ENCODE measurements at places on chromosomes 5 and 9.

DNA sequence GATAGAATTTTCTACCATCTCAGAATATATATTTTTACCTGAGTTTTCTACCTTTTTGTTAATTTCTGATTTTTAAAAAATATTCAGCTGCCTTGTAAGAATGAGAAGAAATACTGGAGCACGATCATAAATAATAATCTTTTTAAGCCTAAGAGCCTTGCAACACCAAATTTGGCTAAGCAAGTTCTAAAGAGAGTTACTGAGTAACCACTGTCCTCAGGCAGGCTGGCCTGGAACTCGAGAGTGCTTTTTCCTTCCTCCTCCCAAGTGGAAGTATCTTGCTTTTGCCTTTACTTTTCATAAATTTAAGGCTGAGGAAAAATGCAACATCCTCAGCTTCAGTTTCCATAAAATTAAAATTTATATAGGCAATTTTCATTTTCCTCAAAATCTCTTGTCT lies 21.0 kb downstream of the GLRX start:
- DNase-seq, result no peak

- no peak for DNase-seq
Measured at GRCh38 chr5:149397530-149397929, 18.4 kb upstream of the IL17B start.

GRCh38 chr5:9069650-9070049 lies 476.2 kb downstream of the SEMA5A start:
- no peak for DNase-seq

- DNase-seq, result no peak
Measured at GRCh38 chr5:140042393-140042642, 781 bp downstream of the NRG2 start.

- no peak for DNase-seq
Measured at GRCh38 chr9:71675857-71676165, 92.5 kb downstream of the CEMIP2 start.

DNA sequence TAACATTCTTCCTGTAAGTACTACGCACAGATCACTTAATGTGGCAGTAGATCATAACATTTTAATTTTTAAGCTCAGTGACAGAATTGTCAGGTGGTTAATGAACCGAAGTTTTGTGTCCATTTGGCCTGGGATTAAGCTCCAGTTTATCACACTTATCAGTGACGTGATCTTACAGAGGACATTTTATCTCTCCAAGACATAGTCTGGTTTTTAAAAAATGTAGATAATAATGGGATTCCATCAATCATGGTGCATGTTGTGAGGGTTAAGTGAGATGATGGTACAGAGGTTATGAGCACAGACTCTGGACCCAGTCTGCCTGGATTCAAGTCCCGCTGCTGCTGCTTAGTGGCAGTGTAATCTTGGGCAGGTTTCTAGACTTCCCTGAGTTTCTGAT lies 66.0 kb upstream of the ZFAND5 start:
- no peak for DNase-seq

- DNase-seq, result no peak
Measured at GRCh38 chr9:88084357-88085183, 53.7 kb downstream of the SPATA31C2 start.

DNA sequence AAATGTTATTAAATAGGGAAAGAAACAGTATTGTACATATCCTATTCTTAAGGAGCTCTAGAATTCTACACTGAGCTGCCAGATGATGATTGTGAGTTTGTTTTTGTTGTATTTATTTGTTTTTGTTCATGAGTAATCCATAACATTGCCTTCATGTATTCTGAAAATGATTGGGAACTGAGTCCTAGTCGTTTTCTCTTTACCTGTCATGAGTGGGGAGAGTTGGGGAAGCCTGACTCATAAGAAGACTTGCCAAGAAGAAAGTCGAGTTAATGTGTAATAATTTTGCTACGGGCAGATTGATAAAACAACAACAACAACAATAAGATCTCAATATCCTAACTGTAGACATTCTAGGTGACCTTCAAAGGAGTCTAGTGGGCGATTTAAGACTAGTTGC lies 103.8 kb downstream of the ANKRD55 start:
- DNase-seq, result no peak

DNA sequence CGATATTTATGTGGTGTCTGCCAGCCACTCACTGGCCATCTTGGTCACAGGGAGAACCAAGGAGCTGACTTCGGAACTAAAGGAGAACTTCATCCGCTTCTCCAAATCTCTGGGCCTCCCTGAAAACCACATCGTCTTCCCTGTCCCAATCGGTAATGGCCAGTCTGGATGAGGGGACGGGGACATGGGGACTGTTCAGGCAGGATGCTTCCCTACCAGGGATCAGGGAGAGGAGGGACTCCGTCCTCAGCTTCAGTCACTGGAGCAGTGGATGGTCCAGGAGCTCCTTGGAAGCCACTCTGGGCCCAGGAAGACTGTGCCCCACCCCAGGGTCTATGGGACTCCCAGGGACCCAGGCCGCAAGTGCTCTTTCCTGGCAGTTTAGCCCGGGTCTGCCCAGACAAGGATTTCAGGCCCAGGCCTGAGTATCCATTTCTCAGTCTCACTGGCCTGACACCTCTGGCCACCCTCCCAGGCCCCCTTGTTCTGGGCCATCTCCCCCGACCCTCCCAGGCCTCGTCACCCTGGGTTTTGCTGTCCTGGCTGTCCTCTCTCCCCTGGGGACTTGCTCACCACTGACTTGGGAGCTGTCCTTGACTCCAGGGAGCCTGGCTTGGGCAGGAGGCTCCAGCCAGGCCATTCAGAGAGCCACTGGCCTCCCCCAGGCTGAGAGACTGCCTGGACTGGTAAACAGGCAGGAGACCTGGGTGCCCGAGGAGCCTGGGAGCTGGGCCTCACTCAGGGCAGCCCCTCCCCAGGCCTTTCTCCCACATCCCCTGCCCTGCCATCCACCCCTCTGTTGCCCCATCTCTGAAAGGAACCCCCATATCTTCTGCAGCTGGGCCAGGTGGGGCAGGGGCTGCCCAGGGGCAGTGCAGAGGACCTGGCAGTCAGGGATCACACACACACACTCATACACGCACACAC lies 3.1 kb downstream of the LCN2 start:
- DNase-seq, result no peak

GRCh38 chr9:6827439-6828145 lies 69.8 kb downstream of the KDM4C start:
- DNase-seq, result no peak

DNA sequence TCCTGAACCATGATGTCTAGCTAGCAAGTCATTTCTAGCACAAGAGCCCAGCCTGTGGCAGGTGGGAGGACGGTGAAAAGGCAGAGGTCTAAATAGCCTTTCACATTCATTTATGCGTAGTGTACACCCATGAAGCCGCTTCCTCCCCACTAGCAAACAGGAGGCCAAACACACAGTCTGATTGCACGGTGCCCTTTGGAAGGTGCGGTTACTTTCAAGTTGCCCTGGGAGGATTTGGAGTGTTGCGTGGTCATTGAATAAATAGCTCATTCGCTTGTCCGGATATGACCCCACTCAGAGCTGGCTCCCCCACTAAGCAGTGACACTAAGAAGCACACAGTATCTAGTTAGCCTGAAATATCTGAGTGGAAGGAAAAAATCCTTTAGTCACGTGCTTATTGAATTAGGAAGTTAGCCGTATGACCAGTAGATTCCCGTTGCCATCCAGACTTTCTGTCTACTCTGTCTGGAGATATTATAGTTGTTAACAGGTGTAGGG lies 664 bp upstream of the ARSB start:
- peak; percentile 68 for DNase-seq

- DNase-seq, result no peak
Measured at GRCh38 chr9:106718936-106719335, 144.0 kb upstream of the ZNF462 start.

GRCh38 chr9:111036429-111036789 lies 1.9 kb downstream of the LPAR1 start:
- no peak for DNase-seq

GRCh38 chr5:186091-187041 lies 4.9 kb upstream of the LRRC14B start:
- DNase-seq, result no peak

DNA sequence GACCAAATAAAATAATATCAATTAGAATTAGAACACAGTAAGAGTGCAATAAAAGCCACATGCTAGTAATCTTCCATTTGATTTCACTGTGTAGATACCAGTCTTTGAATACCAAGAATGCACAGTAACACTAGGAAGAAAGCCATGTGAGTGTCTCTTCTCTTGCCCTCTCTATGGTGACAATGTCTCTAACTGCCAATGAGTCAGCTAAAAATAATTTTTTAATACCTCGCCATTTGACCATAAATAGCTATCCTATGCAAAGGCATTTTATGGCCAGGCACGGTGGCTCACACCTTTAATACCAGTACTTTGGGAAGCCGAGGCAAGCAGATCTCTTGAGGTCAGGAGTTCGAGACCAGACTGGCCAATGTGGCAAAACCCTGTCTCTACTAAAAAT lies 30.6 kb downstream of the EDIL3 start:
- no peak for DNase-seq

DNA sequence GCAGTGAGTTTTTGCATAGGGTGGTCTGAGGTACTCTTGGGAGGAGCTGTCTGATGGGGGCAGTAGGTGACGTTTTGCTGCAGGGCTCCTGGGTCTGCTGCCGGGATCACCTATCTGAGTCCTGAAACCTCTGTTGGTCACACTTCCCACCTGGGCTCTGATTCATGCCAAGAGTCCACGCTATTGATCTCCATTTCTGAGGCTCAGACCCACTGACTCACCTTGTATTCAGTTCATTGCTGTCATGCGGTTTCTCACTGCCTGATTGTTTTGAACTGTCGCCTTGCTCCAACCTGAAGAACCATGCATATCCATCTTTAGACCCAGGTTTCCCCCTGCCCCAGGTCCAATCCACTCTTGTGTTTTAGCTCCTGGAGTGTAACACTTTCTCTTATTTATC lies 101.3 kb downstream of the NPR3 start:
- DNase-seq, result no peak

GRCh38 chr5:175610381-175610780 lies 47.5 kb upstream of the HRH2 start:
- no peak for DNase-seq

- no peak for DNase-seq
Measured at GRCh38 chr5:33423018-33423630, 17.6 kb upstream of the TARS1 start.

GRCh38 chr5:151005187-151005949 lies 15.0 kb upstream of the GPX3 start:
- no peak for DNase-seq

DNA sequence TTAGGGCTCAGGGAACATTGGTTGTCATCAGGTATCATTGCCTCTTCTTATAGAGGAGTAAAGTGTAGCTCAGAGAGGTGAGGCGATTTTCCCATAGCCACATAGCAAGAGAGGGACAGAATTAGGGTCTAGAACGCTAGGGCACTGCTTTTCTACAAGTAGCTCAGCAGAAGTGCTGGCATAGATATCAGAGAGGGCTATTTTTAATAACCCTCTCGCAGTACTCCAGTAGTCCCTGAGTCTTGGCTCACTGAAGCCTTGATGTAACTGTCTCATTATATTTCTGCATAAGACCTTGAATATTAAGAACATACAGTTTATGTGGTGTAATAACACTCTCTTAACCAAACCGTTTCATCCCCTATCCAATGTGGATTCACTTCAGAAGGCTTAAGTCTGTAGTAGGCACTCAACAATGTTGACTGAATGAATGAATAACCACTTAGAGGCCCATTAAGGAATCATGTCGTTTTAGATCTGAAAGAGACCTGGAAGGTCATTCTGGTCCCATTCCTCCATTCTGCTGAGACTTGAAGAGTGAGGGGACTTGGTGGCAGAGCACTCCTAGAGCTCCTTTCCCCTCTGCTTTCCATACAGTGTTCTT lies 4.7 kb upstream of the FRMPD1 start:
- no peak for DNase-seq

GRCh38 chr9:31519011-31519410 lies 865.4 kb upstream of the ACO1 start:
- no peak for DNase-seq

DNA sequence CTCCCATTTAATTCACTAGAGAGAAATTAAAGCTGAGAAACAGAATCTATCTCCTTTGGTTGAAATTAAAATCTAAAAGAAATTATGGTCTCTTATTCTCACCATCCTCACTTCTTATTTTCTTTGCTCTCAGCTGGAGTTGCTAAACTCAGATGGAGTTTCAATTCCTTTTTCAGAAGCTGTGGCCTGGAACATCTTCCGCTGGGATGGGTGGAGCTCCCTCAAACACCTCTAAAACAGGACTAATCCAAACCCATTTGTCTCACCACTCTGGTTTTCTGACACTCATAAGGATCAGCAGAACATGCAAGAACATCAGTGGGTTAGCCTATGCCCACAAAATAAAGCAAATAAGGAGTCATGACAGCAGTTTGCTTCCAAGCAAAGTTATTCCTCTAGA lies 39.6 kb upstream of the CEP78 start:
- DNase-seq, result no peak

DNA sequence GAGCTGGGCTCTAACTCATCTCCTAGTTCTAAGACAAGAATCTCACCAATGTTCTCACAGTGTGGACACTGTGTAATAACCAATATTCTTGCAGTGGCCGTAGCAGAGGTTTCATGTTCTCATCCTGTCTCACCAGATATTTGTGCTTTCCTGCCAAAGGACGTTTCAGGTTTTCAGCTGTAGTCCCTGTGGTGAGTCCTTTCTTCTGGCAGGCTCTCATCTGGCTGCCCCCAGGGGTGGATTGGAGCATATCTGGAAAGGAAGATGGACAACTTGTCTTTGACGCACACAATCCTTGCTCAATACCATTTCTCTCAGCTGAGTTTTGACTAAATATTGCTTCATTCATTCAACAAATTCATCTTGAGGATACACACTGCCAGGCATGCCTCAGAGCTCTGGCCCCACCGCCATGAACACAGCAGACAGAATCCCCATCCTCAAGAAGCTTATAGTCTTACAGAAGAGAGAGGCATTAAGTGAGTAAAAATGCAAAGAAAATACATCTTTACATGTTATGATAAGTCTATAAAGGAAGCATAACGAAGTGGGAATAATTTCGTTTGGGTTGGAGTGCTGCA lies 33.8 kb upstream of the NEURL1B start:
- no peak for DNase-seq

DNA sequence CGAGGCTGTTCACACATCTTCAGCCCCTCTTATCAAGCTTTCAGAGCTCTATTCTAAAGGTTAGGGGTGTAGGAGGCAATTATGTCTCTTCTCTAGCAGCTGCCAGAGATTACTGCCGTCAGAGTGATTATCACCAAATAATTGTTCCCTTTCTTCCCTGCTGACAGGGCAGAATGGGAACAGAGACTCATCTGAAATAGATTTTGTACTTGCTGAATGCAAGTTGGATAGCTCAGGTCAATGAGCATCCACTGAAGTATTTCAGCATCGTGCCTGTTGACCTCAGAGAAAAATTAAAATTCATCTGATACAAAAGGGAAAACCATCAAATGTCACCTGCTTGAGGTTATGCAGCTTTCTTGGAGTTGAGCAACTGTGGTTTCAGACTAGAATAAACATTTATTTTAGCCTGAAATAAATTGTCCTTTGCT lies 213.7 kb upstream of the MAP3K1 start:
- no peak for DNase-seq

DNA sequence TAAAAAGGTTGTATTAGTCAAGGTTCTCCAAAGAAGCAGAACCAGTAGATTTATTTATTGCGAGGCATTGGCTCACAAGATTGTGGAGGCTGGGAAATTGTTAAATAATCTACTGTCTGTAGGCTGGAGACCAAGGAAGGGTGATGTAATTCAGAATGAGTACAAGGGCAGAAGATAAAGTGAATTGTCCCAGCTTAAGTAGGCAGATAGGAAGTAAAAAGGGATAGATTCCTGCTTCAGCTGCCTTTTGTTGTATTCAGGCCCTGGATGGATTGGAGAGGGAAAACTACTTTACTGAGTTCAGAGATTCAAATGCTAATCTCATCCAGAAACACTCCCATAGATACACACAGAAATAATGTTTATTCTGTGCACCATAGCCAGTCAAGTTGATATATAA lies 301.1 kb downstream of the CYLC2 start:
- DNase-seq, result no peak

Measured in SW 1271 (cell line).